ENCODE measurements at places on chromosomes 11 and 22.

- no peak for DNase-seq
Measured at GRCh38 chr11:73726825-73727224, 34.0 kb downstream of the RAB6A start.

GRCh38 chr22:46165977-46166376 is 15.7 kb downstream of the PPARA start:
- DNase-seq: no peak

DNA sequence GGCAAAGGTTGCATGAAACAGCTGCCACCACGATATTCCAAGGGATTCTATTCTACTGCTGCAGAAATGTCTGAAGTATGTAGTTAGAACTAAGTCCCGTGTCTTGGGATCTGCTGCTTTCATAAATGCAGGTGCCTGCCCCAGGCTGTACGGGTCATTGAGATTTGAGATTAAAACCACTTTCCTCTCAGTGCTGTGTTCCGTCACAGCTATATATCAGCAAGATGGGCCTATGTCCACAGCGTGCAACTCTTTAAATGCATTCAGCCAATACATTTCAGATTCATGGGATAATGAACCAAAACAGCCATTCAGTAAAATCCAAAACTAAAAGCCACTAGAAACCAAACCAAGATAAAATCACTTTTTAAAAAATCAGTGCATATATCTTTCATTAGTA is 107.3 kb upstream of the LUZP2 start:
- DNase-seq: no peak

DNA sequence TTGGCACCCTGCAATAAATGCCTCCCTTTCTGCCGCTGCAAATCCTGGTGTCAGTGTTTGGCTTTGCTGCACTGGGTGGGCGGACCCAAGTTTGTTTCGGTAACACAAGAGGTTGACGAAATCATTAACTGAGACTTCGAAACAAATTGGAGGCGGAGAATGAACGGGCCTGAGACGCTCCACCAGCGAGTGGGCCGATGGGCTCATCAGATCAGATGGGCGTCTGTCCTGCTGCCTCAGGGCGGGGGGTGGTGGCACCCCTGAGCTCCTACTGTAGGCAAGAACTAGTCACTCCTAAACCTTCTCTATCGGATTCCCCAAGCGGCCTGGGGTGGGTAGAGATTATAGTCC is 918 bp upstream of the CAPN5 start:
- DNase-seq: no peak

GRCh38 chr11:119363851-119364590 is 17.5 kb downstream of the USP2 start:
- DNase-seq: peak; percentile 41

GRCh38 chr11:17601676-17602075 is 54.6 kb downstream of the OTOG start:
- no peak for DNase-seq

DNA sequence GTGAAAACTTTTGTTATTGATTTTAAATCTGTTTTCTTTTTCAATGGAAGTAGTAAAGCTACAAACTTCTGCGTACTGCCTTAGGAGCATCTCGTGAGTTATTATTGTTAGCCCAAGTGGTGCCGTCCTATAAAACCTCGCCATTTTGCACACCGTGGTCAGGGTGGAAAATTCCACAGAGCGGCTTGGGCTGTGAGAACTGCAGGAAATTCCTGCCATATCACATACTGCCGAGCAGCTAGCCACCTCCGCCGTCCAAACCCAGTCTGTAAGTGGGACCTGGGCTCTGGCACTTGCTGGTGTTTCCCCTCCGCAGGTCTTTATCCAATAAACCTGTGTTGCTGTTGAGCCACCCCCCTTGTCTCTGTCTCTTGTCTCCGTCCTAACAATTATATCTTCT is 88.0 kb upstream of the POU2AF2 start:
- no peak for DNase-seq

DNA sequence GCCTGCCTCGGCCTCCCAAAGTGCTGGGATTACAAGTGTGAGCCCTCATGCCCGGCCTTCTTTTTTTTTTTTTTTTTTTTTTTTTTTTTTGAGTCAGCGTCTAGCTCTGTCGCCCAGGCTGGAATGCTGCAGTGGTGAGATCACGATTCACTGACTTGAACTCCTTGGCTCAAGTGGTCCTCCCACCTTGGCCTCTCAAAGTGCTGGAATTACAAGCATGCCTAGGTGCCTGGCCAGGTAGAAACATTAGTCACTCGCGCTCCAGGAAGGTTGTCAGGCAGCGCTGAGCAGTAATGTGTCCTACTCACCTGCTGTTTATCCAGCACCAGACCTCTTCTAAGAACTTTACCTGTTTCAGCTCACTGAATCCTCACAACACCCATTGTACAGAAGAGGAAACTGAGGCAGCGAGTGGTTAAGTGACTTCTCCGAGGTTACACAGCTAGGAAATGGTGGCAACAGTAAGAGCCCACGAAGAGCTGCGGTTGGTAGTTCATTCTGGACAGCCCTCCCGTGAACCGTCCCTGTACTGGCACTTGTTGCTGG is 496 bp upstream of the CST6 start:
- no peak for DNase-seq

DNA sequence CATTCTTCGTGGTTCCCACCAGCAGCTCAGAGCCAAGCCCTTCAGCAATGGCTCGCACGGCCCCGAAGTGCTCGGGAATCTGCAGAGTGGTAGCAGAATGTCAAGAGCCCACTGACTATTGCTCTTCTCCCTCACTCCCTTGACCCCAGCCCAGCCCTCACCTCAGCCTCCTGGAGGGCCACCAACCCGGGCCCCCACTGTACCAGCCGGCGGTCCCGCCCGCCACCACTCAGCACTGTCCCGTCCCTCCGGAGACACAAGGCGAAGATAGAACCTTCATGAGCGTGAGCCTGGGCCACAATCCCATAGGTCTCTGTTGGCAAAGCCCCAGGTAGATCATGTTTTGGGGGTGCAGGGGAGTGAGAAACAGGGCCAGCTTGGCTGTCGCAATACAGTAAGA is 4.2 kb upstream of the MTA2 start:
- DNase-seq: no peak

DNA sequence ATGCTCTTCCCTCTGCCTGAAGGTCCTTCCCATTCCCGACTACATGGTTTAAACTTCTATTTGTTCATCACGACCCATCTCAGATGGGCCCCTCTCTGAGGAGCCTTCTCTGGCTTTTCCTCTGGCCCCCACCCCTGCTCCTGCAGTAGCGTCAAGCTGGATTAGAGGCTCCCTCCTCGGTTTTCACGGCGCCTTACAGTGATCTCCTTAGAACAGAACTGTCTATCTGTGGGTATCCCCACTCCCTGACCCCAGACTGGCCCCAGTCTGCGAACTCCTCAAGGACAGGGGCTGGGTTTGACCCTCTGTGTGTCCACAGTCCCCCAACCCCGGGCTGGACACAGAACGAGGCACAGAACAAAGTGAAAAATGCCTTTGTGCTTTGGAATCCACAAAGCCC is 2.8 kb downstream of the PLEKHB1 start:
- DNase-seq: no peak

- no peak for DNase-seq
Measured at GRCh38 chr11:110358336-110358735, 61.9 kb upstream of the RDX start.

DNA sequence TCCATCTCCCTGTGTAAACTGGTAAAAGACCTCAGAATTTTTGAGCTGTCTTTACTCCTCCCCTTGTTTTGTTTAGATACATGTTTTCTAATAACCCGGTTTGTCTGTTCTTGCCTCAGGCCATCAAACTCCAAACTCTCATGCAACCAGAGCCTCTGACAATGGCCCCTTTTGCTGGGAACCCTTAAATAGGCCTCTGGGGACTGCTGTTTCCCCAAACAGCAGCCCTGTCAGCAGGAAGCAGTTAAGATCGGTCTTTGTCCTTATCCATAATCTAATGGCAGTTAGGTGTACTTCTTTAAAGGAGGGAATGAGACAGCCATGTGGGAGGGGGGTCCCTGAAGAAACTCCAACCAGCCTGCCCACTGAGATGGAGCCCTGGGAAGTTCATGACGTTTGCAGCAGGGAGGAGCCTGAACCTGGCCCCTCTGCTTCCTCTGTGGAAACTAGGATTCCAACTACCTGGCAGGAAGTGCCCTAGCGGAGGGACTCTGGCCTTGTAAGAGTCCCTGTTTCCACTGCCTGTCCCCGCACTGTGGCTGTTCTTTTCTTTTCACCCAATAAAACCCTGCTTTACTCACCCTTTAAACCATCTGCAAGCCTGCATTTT is 1354.4 kb downstream of the LRRC4C start:
- no peak for DNase-seq

GRCh38 chr11:19922689-19923035 is 210.0 kb downstream of the NAV2 start:
- DNase-seq: no peak

GRCh38 chr11:72217841-72218240 is 1.2 kb downstream of the FOLR2 start:
- DNase-seq: no peak

DNA sequence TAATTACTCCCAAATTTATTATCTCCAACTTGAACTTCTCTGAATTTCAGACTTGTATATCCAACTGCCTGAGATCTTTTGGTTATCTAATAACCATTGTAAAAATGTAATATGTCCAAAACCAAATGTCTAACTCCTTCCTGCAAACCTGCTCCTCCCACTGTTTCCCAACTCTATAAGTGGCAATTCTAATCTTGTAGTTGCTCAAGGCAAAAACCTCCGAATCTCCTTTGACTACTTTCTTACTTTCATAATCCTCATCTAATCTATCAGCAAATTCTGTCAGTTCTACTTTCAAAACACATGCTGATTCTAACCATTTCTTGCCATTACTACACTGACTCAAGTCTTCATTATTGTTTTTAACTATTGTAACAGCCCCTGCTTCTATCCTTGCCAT is 55.7 kb downstream of the FAM168A start:
- no peak for DNase-seq

DNA sequence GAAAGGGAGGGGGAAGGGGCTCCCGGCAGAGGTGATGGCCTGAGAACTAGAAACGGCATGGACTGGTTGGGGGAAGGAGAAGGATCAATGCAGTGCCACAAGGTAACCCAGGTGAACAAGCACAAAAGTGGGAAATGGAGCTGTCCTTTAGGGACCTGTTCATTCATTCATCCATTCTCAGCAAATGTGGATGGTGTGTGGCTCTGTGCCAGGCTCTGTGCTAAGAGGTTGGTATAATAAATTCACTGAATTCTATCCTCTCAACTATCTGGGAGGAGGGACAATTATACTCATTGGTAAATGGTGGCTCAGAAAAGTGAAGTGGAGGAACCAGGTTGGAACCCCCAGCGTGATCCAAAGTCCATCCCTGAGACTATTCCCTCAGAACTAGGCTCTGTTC is 18.6 kb upstream of the ARAP1 start:
- no peak for DNase-seq

DNA sequence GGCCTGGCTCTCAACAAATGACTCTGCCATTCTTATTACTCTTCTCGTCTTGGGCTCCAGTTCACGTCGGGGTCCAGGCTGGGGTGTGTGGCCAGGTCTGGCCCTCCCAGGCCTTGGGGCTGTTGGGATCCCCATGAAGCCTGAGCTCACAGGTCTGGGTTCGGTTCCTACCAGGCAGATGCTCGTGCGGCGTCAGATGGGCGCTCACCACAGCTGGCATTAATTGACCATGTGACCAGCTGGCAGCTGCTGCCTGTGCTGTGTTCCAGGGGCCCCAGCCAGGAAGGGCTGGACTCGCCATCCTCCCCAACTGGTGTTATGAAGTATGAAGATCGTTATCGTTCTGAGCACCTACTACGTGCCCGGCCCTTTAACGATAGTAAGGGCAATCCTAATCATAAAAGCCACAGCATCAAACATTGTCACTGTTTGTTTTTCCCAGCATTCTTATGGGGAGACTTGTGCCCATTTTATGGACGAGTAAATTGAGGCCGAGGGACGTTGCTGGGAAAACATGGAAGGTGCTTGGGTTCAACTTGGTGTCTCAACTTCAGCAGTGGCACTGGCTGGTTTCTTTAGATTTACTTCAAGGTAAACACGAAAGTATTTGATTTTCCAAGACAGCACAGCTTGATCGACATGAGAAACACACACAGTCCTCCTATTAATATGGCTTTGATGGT is 26.8 kb upstream of the CACNG2 start:
- DNase-seq: no peak

DNA sequence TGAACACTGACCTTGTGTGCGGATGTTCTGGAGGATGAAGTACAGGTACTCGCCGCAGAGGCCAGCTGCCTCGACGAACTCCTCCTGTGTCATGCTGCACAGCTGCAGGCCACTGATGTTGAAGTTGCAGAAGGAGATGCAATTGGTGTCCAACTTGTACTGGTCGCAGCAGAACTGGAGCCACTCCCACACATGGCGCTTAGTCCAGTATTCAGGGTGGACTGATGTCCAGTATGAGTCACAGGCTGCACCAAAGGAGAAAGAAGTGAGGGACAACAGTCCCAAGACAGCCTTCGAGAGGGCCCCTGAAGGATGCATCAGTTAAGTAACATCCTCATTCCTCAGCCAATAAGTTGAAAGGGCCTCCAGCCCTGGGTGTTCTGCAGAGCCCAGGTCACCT is 20.1 kb downstream of the ELF5 start:
- DNase-seq: no peak

- DNase-seq: no peak
Measured at GRCh38 chr11:110112457-110112856, 19.3 kb downstream of the ZC3H12C start.

DNA sequence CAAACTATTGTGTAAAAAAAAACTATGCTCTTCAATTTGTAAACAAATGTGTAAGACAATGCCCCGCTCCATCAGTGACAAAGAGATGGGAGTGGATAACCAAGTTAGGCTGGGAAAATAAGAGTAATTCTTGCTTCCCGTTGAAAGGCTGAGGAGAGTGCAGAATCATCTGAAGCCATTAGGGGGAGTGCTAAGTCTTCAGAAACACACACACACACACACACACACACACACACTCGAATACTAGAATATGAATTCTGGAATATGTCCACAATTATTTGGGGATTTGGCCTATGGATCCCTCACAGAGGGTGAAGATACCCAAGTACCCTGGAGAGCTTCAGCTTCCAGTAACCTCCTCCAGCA is 27.8 kb upstream of the ROBO3 start:
- no peak for DNase-seq

GRCh38 chr11:31509051-31509428 is 382 bp downstream of the IMMP1L start:
- DNase-seq: no peak

DNA sequence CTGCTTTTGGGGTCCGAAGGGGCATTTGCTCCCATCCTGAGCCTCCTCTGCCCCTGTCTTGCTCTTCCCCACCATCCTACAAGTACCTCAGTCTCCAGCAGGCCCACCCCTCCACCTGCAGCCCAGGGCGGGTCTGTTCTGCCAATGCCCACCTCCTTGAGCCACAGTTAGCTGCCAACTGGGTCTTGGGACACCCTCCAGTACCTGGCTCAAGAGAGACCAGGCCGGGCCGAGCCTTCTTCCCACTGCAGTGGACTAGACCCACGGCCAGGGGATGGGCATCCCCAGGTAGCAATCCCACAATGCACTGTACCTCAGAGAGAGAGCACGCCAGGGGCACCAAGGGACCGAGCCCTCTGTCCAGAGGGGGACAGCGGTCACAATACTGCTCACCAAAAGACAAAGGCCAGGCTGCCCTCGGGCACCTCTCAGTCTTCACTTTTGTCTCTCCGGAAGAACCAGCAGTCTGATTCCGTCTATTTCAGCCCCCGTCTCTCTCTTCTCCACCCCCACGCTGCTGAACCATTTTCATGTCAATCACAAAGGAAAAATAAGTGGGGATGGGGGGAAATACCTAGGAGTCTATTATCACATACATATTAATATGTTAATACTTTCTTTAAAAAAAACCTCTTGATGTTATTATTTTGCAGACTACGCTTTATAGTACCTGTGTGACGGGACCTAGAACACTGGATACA is 51.7 kb downstream of the SYT13 start:
- DNase-seq: no peak
